ENCODE measurements at places on chromosomes 11 and 22. TPM values are rescaled to one million over a fixed set of nuclear protein-coding genes. Genes with fewer than 3 reads are reported as not detected.
A peak's percentile ranks its signal among the peaks of the same experiment; 100 is the strongest.

- no peak for DNase-seq
Observed at GRCh38 chr22:49364398-49364797, 463.3 kb downstream of the BRD1 start.

The SDF2L1 gene
- total RNA-seq = 5.5 TPM

DNA sequence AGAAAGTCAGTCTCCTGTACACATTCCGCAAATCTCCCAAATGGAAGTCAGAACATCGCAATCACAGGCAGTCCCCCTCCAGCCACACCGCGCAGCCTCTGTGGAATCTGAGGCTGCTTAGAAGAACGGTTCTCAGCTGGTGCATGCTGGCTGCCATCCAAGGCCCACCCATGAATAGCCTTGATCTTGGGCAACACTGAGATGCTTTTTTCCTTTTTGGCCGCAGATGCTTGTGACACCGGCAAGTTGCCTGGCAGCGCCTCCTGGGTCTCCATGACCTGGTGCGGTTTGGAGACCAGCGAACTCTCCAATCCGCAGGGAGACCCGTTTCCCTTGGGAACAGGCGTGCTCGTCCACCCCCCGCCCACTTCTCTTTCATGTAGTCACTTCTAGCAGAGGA is 26.3 kb upstream of the PHF21B start:
- DNase-seq = peak; percentile 22

The GPHA2 gene
- total RNA-seq = not detected

DNA sequence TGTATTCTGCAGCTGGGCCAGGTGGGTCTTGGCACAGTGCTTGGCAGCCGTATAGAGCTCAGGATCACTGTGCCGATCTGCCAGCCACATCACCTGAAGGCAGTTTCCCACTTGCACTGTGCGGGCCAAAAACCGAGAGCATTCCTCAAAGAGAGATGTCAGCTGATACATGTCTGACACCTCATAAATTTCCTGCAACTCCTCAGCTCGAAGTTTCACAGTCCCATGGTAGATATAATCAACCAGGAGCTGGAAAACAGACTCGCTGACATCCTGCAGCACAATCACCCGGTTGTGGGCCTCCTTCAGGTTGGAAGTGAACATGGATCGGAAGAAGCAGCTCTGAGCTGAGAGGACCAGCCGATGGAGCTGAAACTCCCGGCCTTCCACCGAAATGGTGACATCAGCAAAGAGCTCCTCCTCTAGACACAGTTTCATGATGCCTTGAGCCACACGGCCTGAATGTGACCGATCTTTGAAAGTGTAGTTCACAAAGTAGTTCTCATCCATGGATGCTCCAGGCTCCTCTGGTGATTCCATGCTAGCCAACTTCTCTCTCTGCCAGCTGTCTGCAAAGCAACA is 1.2 kb downstream of the KBTBD4 start:
- peak; percentile 25 for DNase-seq

The ZNF280B gene
- total RNA-seq = 3.1 TPM

DNA sequence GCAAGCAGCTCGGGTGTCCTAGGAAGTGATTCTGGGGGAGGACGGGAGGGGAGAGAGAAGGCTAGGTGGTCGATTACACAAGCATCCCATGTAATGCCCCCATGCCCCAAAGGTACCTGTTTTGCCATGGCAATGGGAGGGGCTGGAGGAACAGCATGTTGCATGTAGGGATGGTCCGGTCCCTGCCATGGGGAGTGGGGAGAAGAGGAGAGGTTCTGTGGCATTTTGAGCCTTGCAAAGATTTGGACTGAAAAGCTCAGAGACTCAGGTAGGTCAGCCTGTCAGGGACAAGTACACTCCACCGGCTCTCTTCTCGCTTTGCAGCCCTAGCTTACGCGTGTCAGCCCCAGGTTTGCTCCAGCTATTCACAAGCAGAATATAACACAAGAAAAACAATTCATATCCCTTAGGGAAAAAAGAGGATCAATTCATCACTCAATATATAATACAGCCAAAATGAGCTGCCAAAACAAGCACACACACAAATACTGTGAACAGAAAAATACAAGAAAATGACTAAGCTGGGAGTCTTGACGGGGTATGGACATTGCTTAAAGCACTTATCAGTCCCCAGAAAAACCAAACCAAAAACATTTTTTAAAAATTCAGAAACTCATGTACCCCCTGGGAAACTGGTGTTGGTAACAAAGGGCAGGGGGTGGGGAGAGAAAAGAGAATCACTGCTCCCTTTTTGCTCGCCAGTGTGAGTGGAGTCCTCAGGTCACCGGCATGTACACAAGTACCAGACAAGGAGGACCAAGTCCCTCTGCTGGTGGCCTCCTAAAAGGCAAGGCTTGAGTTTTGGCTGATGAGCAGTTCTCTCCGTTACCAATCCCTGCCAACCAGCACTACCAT is 21.6 kb downstream of the APOL5 start:
- peak; percentile 70 for DNase-seq

DNA sequence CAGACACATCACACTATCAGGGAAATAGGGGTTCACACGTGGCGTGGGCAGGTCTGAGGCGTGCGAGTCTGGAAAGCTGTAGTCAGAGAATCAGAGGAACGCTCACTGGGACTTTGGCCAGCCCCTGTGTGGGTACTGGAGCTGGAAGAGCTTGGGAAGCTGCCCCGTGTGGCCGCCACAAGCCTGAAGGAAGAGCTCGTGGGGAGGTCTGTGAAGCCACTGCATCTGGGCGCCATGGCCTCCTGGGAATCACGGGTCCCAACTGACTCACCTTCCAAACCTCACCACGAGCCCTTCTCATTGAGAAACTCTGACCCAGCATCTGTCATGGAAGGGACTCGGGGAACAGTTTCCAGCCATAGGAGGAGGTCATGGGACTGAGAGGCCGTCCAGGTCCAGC is 5.9 kb upstream of the MRGPRF start:
- no peak for DNase-seq

DNA sequence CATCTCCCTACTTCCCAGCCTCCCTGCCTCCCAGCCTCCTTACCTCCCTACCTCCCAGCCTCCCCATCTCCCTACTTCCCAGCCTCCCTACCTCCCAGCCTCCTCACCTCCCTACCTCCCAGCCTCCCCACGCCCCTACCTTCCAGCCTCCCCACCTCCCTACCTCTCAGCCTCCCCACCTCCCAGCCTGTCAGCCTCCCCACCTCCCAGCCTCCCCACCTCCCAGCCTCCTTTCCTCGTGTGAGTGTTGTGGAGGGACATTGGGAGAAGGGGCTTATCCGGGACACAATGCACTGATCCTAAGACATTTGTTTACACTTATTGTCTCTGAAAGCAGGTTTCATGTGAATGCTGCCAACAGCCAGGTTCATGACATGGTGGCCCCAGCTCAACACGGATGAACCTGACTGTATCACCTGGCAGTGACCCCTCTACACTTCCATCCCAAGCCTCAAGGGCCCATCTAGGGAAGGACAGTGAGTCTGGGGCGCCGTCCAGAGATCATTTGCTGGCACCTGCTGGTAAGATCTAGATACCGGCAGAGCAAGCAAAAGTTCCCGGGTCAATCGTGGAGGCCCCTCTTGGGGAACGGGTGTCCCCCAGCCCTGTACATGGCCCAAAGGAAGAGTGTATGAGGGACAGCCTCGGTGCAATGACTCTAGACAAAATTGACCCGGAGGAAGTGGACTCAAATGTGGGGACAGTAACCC is 34.5 kb upstream of the TH start:
- DNase-seq = no peak

DNA sequence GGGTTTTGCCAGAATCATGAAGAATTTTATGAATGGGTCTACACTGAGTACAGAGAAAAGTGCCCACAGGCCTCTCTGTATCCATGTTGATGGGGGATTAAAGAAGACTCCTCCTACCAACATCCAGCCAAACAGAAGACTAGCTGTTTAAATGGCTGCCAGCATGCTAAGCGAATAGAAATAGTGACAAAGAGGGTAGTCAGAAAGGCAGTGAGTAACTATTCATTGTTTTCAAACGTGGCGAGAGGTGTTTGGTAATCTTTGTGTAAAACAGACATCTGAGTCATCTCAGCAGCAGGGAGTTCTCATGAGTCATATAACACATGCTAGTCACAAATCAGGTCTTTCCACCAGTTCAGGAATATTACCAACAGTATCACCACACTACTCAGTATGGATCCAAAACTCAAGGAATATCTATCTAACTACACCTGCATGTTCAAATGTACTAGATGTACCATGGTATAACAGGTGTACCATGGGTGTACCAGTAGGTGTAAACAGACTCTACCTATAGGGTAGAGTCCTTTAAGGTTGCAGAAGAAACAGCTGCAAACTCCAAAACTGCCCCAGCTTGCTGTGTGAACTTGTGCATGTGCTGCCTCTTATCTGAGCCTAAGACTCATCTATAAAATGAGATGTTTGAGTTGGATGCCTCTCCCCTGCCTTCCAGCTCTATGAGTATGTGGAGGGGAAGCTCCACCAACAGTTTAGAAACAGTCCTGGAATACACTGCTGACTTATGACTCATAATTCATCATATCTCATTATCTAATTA is 82.0 kb downstream of the SLC1A2 start:
- no peak for DNase-seq

- no peak for DNase-seq
Observed at GRCh38 chr11:108398439-108398838, 68.9 kb downstream of the C11orf65 start.

The TBX1 gene
- 7.2 TPM for total RNA-seq

Measured in muscle of leg (tissue), 16 donors.